ENCODE measurements at places on chromosomes 7 and 10.

GRCh38 chr10:30842894-30843293 is 188.8 kb downstream of the ZNF438 start:
- DNase-seq = no peak

- DNase-seq = no peak
These were observed 302.6 kb upstream of the MYO3A start for GRCh38 chr10:25631471-25631870.

- no peak for DNase-seq
These were observed 724.5 kb upstream of the POT1 start for GRCh38 chr7:125654076-125654475.

GRCh38 chr7:12389089-12389700 is 14.5 kb downstream of the VWDE start:
- peak; percentile 3 for DNase-seq

DNA sequence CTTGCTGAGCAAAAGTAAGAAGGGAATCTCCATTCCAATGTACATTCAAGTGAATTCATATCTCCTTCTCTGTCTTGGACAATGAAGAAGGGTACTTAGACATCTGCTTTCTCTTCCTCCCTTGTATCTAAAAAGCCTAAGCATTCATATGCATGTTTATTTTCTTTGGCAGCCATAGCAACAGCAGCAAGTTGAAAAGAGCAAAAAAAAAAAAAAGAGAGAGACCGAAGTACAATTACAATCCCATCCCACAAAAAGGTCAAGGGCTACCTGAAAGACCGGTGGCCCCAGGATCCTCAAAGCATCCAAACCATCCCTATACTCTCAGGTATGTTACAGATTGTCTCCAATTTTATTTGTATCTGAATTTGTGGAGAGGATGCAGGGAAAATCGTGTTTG is 4.1 kb downstream of the OR2F1 start:
- no peak for DNase-seq

- no peak for DNase-seq
These were observed 106.0 kb upstream of the PDCD4 start for GRCh38 chr10:110765513-110766319.

GRCh38 chr7:44967571-44968446 is 11.0 kb downstream of the MYO1G start:
- DNase-seq = no peak

GRCh38 chr7:149862156-149862555 is 11.6 kb upstream of the ATP6V0E2 start:
- no peak for DNase-seq

DNA sequence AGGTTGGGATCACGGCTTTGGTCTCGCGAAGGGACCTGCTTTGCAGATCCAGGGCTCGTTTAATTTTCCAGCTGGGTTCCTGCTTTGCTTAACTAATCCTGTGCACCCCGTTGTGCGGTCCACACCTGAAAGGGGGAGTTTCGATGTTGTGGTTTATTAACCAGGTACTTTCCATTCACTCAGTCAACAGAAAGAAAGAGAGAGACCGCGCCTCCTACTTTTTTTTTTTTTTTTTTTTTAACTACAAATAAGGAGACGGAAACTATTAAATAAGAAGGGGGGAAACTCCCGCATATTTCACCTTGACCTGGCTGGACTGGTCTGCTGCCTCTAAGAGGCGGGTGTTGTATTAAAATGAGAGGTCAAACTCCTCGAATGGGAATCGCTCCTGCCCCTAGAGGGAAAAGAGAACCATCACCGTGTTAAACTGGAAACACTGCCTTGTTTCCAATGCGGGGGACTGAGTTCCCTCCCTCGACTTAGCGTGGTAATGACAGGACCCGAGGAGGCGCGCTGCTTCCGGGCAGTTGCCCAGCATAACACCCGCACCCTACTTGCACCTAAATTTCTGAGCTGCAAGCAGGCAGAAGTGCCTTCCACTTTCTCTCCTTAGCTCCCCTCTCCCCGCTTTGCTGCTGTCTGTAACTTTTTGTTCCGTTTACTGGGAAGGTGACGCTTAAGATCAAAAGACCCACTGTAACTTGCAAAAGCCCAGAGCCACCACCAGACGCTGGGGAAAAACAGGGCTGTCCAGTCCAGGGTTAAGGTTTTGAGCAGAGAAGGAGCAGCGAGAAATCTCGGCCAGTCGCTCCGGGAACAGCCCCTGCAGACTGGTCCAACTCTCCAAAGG is 1.1 kb upstream of the ITGB8 start:
- DNase-seq = no peak

DNA sequence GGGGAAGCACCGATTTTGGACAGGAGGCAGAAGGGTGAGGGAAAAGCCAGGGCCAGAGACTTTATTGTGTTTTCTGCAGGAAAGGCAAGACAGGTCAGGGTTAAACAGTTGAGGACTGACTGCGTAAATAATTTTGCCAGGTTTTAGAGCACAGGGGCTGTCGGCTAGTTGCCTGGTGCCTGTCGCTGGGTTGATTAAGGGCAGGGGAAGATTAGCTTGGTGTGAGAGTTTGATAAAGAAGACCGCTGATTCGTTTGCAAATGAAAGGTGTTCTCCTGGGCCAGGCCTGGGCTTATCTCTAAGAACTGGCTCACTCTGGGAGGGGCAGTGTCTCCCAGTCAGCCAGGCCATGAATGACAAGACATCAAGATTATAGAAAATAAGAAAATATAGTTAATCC is 75.6 kb downstream of the SLC37A3 start:
- no peak for DNase-seq

- DNase-seq = no peak
These were observed 70.0 kb upstream of the AGBL3 start for GRCh38 chr7:134916171-134916883.

DNA sequence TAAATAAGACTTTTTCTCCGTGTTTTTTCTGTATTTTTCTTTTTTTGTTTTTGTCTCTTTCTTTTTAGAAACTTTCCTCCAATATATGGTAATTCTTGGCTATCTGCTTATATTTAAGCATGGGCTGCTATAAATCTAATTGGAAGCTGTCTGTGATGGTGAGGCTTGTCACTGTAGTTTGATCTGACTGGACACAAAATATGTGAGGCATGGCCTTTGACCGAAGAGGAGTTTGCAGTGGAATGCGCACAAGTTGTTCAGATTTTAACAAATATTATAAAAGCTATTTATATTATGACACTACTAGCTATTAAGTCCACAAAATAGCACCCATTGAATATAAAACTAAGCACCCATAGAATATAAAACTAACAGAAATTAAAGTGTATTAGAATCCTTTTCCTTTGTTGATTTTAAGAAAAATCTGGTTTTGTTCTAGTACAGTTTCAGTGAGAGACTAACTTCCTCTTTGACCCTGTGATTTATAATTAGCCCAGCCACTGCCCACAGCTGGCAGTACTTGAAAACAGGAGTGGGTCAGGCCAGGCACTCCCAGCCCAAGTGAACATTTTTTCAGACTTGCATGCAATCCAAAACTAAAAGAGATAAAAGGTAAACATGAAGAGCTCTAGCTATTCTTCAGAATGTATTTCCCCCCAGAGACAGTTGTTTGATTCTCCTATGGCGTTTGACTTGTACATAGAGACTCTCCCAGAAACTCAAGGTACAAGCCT is 69.9 kb upstream of the FGL2 start:
- DNase-seq = no peak

DNA sequence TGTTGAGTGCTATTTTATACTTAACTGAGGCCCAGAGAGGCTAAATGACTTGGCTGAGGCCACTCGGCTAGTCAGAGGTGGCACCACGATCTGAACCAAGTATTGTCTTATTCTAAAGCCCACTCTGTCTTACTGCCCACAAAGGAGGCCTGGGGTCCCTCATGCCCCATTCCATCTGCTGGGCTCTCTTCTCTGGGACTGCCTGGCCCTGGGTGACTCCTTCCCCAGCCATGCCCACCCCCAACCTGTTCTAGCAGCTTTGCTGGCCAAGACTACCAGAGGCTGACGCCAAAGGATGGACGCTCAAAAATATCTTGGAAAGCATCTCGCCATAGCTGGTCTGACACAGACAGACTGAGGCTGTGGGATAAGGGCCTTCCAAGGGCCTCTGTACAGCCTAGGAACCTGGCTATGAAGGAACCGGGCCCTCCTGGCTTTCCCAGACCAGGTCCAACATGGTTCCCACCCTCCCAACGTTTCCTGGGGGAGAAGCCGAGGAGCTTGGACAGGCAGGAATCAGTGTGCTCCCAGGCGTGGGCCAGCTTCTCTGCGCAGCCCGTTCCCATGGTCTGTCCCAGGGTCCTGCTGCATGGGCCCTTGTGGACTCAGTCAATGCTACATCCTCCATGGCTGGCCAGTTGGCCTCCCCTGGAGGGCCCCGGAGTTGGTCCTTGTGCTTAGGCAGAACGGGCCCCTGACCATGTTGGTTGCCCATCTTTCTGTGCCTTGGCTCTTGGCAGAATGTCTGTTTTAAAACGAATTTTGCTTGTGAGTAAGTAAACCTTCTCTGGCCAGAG is 11.7 kb downstream of the HSPA12A start:
- DNase-seq = no peak

DNA sequence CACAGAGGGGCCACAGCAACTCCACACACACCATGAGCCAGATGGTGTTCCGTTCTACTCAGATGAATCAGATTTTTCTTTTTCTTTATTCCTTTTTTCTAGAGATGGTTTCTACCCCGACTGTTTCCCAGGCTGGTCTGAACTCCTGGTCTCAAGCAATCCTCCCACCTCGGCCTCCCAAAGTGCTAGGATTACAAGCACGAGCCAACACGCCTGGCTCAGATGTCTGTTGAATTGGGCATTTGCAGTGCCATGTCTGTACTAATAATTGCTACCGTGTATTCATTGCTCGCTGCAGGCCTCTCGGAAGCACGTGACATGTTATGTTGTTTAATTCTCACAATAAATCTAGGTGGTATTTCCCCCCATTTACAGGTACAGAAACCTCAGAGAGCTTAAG is 67.2 kb downstream of the RABGEF1 start:
- DNase-seq = no peak

GRCh38 chr7:87878208-87878735 is 2.0 kb downstream of the DBF4 start:
- DNase-seq = no peak

DNA sequence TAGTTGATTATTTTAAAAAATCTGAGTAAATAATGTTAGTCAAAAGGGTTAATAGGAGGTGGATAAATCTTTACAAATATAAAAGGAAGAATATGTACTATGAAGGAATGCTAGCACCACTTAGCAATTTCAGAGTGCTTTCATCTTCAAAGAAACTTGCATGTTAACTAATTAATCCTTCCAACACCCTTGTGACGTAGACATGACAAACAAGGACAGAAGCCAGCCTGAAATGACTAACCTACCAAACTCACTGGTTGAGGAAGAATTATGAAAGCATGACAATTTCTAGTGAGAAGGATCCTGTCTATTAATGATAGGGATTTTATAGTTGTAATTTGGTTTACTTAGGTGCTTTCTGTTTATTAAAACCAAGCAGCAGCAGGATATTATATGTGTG is 468.0 kb upstream of the FZD8 start:
- no peak for DNase-seq

DNA sequence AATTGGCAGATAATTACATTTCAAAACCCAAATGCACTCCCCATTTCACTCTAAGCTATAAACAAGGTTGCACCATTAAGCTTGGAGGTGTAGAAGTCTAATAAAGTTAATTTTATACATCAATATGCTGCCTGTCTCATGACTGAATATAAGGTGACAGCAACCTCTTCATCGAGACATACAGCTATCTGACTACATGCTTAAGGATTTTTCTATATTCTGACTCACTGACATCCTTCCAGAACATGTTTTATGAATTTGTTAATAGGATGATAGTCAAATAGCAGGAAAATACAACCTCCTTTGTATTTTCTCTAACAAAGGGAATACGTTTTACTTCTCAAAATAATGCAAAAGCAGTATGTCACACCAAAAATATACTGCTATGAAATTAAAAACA is 76.6 kb downstream of the NRBF2 start:
- no peak for DNase-seq

DNA sequence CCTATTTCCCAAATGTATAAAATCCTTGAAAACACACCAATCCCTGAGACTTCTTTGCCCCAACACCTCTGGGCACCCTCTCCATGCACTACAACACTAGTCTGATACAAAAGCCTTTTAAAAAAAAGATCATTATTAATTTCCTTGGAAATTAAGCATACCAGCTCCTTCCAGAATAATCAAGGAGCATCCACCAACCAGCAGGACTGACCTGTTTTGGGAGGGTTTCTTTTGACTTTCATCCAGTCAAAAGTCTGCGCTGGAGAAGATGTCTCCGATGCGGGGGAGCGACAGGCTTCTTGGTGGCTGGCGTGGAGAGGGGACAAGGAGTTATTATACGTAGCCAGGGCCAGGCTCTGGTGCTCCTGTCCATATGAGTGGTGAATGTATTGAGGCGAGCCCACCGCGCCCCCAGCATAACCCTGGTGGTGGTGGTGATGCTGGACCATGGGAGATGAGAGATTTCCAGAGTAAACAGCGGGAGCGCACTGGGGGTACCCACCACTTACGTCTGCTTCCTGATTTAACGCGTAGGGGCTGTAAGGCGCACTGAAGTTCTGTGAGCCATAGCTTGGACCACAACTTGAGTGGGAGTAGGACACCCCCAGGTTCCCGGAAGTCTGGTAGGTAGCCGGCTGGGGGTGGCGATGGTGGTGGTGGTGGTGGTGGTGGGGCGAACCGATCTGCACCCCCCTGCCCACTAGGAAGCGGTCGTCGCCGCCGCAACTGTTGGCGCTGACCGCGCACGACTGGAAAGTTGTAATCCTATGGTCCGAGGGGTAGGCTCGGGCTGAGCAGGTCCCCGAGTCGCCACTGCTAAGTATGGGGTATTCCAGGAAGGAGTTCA is 527 bp downstream of the HOXA1 start:
- DNase-seq = no peak

- no peak for DNase-seq
These were observed 81.7 kb upstream of the FAM20C start for GRCh38 chr7:110557-111232.

GRCh38 chr7:40419806-40420205 is 285.0 kb downstream of the SUGCT start:
- no peak for DNase-seq

DNA sequence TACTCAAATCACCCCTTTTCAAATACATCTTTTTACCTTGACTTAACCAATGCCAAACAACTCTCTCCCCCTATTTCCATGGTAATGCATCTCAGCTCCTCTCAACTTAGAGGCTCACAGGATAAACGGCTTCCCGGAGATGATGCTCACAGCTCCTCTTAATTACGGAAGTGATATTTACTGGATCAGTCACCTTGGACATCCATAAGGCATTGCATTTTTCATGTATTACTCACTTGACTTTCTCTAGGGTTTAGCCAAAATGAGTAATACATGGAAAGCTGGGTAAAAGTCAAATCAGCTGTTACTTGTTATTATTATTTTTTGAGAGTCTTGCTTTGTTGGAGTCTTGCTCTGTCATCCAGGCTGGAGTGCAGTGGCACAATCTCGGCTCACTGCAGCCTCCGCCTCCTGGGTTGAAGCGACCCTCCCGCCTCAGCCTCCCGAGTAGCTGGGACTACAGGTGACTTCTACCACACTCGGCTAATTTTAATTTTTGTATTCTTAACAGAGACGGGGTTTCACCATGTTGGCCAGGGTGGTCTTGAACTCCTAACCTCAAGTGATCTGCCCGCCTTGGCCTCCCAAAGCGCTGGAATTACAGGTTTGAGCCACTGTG is 73.3 kb upstream of the RHEB start:
- DNase-seq = no peak

All from stimulated activated CD4-positive, alpha-beta T cell treated with anti-CD3 and anti-CD28 coated beads, Interleukin-15, amount 100 ng/mL, for 48 hours (primary cell).